Stimulated activated CD8-positive, alpha-beta memory T cell treated with anti-CD3 and anti-CD28 coated beads, Interleukin-7, amount 100 ng/mL, for 1 hour (primary cell): ENCODE measurements at places on chromosomes 13 and 19.
A peak's percentile ranks its signal among the peaks of the same experiment; 100 is the strongest.

DNA sequence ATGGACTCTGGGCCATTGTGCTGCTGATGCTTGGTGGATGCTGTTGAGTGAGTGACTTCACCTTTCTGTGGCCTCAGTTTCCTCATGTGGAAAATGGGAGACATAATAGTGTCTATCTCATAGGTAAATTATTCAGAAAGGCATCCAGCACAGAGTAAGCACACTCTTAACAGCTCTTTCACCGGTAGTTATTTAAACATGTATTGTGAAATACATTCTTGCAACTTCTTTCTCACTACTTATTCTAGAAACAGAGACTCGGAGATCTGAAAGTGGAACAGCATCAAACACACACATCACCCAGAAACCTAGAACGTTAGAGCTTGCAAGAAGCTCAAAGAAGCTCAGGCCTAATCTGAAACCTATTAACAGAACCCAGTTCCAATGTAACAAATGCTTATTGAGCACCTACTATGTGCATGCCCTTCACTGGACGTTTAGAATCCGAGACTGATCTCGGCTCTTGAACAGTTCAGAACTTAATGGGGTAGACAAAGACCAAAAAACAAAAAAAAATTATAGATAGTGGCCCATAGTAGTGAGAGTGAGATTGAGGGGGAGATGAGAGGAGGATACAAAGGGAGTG, 4.1 kb downstream of the ZSWIM9 start:
- no peak for DNase-seq

GRCh38 chr13:18212873-18213272, 968.8 kb downstream of the TUBA3C start:
- DNase-seq = no peak

GRCh38 chr13:37277435-37278144, 172.1 kb upstream of the CSNK1A1L start:
- DNase-seq = no peak

GRCh38 chr19:18135712-18136584, 17.0 kb upstream of the PIK3R2 start:
- DNase-seq = no peak

- no peak for DNase-seq
Observed at GRCh38 chr19:54335164-54335563, 3.8 kb downstream of the LILRA4 start.

DNA sequence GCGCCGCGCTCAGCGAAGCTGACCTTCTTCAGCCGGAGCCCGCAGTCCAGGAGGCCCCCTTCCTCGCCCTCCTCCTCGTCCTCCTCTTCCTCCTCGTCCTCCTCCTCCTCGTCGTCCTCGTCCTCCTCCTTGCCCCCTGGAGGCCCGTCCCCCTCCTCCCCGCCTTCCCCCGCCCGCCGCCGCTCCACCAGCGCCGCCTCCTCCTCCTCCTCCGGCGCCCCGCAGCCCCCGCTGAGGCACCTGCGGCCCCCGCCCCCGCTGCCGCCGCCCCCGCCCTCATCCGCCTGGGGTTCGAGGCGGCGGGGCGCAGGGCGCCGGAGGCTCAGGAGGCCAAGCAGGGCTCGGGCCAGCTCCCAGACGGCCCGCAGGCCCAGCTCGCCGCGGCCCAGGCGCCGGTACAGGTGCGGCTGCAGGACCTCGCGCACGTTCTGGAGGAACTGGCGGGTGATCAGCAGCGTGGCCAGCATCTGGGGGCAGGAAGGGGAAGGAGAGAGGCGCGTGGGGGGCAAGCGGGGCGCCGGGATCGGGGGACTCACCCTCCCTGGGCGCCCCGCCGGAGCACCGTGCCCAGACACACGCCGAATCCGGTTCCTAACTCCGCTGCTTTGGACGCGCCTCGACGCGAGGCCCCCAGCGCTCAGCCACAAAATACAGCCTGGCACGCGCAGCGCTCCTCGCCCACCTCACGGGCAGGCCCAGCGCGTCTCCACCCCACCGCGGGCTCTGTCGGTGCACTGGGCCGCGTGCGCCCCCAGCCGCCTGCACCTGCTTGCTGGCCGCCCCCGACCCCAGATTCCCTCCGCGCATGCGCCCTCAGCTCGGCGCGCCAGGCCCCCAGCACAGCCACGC, 5.9 kb downstream of the ANO8 start:
- no peak for DNase-seq

GRCh38 chr13:64936879-64937278, 2293.3 kb downstream of the PCDH9 start:
- DNase-seq = no peak

GRCh38 chr13:40273253-40274025, 393.0 kb downstream of the FOXO1 start:
- DNase-seq = no peak

- DNase-seq = no peak
Observed at GRCh38 chr13:39509616-39510315, 93.2 kb downstream of the LHFPL6 start.

- DNase-seq = no peak
Observed at GRCh38 chr19:49653466-49653806, 11.4 kb downstream of the SCAF1 start.

DNA sequence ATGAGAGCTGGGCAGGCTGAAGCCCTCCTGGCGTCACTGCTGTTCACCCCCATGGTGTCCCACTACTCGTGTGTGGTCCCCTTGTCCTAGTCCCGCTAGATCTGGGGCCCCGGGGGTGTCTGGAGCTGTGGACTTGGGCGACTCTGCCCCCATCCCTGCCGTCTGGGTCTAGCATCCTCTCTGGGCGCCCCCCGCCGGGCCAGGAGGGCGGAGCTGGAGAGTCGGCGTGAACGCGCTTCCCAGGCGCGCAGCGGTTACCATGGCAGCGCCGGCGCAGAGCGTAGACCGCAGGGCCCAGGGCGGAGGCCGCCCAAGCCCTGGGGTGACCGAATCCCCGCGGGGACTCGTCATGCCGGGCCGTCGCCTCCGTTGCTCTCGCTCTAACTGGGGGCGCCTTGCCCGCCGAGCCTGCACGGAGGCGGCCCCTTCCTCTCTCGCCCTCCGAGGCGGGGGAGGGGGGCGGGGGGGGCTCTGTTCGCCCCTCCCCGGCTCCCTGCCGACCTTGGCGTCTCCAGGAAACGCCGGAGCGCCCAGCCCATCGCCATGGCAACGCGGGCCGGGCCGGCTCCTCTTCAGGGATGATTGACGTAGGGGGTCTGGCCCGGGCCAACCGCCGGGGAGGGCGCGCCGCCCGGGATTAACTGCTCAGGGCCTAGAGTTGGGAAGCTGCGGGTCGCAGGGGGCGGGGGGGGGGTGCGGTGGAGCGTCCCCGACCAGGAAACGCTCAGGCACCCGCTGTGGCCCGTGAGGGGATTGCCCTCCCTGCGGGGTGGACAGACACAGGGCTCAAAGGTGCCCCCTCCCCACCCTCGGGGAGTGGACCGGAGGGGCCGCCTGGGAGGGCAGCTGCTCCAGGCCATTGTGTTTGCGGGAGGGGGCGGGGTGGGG, 8.9 kb downstream of the ISYNA1 start:
- peak; percentile 70 for DNase-seq

GRCh38 chr13:100584896-100585295, 3.7 kb downstream of the GGACT start:
- DNase-seq = no peak

- DNase-seq = no peak
Observed at GRCh38 chr19:48659768-48660167, 13.0 kb downstream of the NTN5 start.

- no peak for DNase-seq
Observed at GRCh38 chr13:67966065-67966464, 735.9 kb upstream of the PCDH9 start.

DNA sequence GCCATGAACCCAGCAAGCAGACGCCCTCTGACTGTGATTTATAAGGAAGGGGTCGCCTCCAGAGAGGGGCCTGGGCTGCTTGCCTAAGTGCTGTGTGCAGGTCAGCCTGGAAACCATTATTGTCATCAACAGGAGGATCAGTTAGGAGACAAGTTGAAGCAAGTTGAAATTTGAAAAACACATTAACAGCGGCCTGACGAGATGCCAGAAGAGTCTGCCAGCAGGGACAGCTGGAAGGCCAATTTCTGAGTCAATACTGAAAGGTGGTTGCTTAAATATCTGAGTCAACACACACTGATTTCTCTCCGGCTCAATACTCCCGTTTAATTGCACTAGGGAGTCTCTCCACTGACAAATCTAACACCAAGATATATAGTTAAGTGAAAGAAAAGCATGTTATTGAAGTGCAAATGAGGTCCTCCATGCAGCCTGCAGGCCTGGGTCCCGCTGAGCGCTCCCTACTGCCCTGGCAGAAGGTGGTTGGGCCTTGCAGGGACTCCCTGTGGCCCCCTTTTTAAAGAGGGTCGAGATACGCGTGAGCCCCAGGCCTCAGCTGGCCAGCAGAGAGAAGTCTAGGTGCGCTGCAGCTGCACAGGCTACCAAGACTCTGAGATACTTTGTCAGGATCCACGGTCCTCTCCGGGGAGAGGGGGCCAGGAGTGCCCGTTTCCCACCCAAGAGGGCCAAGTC, 91.1 kb downstream of the RNASEH2B start:
- no peak for DNase-seq

- DNase-seq = no peak
Observed at GRCh38 chr19:46404753-46405468, 8.5 kb downstream of the CCDC8 start.

DNA sequence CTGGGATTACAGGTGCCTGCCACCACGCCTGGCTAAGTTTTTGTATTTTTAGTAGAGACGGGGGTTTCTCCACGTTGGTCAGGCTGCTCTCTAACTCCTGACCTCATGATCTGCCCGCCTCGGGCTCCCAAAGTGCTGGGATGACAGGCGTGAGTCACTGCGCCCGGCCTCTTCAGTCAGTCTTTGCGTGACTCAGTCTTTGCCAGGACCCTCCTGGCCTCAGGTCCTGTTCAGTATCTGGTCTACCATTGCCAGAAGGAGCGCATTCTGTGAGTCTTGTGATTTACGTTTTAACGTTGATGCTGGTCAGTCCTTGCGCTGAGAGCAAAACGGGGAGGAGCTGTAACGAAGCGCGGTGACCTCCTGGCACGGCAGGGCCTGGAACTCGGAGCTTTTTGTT, 7.6 kb upstream of the HMG20B start:
- no peak for DNase-seq

DNA sequence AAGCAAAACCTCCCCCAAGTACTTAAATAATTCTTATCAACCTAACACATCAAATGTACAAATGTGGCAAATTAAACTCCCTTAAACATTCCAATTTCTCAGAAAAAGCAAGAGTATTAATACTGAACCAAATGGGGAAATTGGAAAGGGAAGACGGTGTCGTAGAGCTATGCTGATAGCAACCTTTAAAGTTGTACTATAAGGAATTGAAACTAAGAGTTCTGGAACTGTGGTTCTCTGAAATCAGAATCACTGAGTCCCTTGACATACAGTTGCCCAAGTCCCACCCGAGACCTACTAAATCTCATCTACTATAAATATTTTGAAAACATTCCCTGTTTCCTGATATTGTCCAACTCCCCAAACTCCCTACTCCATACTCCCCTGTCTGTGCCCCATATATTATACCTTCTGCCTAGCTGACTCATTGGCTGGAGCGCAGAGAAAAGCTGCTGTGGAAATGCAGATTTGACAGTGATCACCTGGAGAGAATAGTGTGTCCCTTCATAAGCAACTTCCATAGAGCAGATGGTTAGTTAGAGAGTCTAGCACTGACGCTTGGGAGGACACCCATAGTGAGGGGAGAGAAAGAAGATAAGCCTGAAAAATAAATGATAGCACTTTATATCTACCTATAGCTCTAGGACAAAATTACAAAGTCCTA, 51.4 kb upstream of the ITM2B start:
- no peak for DNase-seq

DNA sequence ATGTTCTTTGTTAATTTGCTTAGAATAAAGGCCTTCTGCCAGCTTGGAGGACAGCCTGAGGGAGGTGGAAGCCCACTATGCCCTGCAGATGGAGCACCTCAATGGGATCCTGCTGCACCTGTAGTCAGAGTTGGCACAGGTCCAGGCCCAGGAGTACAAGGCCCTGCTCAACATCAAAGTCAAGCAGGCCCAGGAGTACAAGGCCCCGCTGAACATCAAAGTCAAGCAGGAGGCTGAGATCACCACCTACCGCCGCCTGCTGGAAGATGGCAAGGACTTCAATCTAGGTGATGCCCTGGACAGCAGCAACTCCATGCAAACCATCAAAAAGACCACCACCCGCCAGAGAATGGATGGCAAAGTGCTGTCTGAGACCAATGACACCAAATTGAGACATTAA, 41.7 kb downstream of the ZNF85 start:
- no peak for DNase-seq

DNA sequence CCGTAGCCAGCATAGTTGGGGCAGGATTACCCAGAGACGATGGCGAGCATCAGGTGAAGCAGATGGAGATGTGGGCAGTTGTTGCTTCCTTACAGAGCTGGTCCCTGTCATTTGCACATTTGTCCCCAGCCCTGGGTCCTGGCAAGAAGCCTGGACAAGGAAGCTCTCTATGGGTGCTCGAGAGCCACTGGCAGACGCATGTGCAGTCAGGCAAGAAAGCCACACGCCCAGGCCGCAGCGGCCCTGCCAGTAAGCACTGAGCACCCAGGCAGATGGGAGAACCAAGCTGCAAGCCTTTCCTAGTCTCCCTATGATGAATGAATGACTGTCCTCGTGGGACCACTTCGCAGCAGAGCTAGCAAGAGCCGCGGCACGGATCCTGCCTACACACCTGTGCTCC, 182.8 kb downstream of the FOXO1 start:
- no peak for DNase-seq

DNA sequence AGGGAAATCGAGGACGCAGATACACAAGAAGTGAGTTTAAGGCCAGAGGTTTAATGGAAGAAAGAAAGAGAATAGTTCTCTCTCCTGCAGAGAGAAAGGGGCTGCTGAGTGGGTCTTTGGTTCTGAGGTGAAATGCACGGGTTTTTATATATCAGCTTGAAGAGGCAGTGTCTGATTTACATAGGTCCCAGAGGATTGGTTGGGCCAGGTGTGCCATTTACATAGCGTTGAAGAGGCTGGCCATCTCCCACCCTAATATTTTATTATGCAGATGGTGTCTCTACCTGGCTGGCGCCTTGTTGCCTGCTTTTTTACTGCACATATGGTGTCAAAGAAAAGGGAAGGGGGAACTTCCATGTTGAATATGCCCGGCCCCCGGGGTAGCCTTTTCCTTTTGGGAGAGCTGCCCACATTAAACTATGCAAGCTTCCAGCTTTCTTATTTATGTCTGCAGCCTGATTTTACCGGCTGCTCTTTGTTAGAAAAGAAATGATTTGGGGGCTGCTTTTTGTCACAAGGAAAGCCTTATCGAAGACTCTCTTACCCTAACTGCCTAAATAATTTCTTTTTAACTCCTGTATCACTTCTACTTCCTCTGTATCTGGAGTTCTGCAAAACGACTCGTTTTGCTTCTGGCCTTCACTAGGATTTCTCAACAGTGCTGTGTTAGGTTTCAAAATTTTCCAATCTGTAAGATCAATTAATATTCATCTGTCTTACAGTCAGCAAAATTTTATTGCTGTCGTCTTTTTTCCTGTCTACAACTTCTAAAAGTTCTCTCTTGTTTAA, 268.5 kb downstream of the B3GLCT start:
- no peak for DNase-seq

DNA sequence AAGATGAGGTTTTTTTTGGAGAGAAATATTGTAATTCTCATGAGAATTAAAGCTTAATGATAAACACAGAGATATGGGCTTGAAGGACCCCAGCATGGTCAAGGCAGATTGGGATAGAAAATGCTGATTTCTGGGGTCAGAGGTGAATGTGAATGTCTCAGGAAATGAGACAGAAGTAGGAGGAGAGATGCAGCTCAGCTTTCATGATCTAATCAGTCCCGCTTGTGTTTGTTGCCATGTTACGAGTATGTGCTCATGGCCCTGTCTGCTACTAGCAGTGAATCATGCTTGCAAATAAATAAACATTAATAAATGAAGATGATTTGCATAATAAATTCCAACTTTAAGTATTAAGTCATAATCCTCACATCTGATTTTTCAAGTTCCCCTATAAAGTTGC, 23.0 kb upstream of the NDFIP2 start:
- no peak for DNase-seq
